ENCODE measurements at places on chromosomes 7 and 10. TPM values are rescaled to one million over a fixed set of nuclear protein-coding genes. Genes with fewer than 3 reads are reported as not detected.

The NUTM2A gene
- total RNA-seq, result 1.2 TPM

DNA sequence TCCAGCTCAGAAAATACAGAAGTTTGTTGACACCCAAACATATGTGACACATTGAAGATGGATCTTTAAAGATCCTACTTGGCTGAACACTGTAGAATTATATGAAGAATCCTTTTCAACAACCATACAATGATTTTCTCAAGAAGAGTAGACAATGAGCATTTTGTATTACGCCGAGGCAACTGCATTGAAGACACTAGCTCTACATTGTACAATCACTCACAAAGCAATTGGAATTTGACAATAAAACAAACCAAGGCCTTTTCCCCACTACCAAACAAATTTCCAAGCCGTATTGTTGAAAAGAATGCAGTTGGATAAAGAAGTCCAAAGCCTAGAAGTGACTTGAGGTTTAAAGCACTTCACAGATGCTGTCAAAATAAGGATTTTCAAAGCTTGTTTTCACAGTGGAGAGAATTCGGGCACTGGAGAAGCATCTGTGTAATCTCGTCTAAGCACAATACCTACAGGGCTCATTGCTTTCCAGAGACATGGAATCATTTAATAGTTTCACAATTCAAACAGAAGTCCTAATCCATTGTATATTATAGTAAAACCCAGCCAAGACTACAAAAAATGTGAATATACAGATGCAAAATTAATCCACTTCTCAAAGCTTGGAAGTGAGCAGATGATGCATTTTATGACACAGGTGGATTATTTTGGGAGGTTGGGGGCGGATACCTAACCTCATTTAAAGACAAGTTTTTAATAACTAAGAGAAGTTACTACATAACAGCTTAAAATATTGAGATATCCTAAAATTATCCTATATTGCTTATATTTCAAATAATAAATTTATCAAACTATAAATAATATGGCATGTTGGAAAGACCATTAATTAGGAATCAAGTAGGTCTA is 78.6 kb downstream of the SORCS1 start:
- DNase-seq, result no peak

DNA sequence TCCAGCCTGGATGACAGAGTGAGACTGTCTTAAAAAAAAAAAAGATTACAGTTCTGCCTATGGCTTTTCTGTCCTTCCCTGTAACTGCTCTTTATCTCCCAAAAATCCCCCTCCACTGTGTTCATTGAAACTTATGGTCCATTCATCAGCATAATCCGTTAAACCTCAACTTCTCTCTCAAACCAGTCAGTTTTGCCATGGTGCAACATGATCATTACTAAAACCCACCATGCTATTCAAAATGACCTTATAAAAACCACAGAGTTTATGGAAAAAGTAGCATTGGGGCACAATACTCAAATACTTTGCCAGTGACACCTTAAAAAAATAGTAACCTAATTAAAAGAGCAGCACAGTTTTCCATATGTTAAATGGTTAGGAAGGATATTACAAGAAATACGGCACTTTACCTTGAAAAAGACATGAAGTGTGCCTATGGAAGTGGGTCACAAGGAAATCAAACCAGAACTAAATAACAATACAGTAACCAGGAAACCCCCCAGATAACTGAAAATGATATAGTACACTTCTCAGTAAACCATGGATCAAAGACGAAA is 74.0 kb upstream of the ST8SIA6 start:
- no peak for DNase-seq

DNA sequence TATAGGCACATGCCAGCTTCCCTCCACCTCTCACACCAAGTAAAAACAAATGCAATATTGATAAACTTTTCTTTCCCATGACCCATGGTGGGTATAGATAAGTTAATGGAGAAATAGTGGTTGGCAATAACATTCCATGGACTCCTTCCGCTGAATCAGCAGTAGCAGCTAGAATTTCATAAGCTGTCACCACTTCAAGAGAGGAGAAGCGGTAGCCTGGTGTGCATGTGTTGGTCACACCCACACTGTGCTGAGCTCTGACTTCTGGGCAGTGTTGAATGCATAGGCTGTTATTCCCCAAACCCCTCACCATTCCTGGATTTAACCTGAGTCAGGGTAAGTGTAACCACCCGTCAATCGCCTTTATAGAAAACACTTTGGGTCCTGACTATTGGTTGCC is 32.5 kb upstream of the BMPER start:
- DNase-seq, result no peak

Measured in osteocyte (in vitro differentiated cells).